Stimulated activated CD8-positive, alpha-beta memory T cell treated with anti-CD3 and anti-CD28 coated beads, Interleukin-7, amount 100 ng/mL, for 1 hour (primary cell): ENCODE measurements at places on chromosomes 11 and 22.

GRCh38 chr11:124870430-124870829 is 5.2 kb downstream of the ROBO3 start:
- DNase-seq = no peak

DNA sequence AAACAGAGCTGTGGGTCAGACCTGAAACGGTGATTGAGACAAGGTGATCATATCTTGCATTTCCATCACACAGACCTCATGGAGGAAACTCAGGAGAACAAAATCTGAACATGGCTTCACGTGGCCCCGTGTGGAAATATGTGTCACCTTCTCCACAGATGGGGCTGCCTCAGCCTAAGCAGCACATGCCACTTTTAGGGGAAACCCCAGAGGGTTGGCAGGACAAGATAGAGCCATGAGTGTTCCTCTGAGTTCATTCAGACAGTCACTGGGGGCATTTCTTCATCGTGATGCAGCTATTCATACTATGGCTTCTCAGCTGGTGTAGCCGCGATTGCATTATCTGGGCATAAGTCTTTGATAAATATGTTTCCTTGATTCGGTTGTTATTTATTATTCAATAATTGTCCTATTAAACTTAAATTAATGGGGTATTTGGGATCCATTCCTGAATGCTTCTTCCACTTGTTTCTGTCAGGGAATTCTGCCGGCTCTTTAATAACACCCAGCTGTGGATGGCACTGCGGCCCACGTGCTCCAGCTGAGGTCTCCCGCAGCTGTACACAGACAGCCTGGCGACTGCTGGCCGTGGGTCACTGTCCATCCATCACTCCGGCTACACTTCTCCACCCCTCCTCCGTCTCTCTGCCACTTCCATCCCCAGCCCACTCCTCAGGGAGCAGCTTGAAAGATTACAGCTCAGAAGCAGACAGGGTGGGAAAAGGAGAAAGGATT is 485.1 kb downstream of the OPCML start:
- DNase-seq = no peak

- DNase-seq = no peak
These were observed 21.3 kb upstream of the DRG1 start for GRCh38 chr22:31378123-31378522.

- no peak for DNase-seq
These were observed 197.6 kb upstream of the SYN3 start for GRCh38 chr22:33255791-33256190.

DNA sequence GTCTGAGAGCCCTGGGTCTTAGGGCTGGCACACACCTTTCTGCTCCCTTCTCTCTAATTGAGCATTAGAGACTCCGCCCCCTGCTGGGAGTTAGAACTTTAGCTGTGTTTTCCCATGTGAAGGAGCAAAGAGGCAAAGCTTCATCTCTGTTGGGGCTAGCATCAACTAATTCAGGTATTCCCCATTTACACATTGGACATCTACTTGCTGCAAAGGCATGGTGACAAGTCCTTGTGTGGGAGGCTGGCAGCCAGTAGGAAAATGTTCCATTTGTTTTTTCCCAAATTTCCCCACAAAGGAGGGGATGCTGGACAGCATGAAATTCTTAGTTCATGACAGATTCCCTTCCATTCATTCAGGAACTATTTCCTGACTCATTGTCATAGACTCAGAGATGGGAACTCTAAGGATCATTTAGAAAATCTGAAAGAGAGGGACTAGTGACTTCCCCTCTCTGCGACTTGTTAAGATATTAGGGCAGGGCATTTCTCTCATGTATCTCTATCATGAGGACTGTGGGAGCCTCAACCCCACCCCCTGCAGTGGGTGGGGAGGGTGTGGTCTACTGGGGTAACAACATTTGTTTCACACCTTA is 3.6 kb downstream of the CD44 start:
- no peak for DNase-seq

- no peak for DNase-seq
These were observed 20.6 kb upstream of the PRDM10 start for GRCh38 chr11:130023204-130023603.

- no peak for DNase-seq
These were observed 691.6 kb downstream of the ETS1 start for GRCh38 chr11:127895776-127896175.

DNA sequence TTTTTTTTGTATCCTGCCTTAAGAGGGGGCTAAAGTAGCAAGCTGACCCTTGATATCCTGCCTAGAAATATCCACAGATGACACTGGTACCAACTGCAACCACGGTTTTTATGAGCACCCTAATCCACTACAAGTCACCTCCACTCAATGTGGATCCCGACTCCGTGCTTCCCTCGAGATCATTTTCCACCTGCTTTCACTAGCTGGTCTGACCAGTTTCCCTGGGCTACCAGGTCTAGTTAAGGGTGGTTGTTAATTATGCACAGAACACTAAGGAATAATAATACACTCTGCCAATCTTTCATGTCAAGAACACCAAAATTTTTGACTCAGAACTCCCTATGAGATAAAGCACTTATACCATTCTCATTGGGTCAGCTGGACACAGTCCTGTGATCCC is 82.3 kb downstream of the ABTB2 start:
- DNase-seq = no peak

GRCh38 chr11:64870893-64871466 is 7.4 kb downstream of the EHD1 start:
- no peak for DNase-seq

DNA sequence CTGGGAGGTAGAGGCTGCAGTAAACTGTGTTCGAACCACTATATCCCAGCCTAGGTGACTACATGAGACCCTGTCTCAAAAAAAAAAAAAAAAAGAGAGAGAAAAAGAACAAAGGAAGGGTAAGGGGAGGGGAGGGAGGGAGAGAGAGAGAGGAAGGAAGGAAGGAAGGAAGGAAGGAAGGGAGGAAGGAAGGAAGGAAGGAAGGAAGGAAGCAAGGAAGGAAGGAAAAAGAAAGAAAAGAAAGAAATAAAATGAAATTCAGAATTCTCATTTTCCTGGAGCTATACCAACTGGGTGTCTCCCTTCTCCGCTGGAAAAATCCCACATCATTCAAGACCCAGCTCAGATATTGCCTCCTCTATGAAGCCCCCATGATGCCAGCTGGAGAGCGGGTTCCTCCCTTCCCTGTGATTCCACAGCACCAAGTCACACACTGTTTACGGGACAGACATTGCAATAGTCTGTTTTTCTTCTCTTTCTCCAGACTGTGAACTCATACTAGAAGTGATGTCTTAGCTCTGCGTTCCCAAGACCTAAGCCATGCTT is 3.0 kb upstream of the PPFIA1 start:
- no peak for DNase-seq

DNA sequence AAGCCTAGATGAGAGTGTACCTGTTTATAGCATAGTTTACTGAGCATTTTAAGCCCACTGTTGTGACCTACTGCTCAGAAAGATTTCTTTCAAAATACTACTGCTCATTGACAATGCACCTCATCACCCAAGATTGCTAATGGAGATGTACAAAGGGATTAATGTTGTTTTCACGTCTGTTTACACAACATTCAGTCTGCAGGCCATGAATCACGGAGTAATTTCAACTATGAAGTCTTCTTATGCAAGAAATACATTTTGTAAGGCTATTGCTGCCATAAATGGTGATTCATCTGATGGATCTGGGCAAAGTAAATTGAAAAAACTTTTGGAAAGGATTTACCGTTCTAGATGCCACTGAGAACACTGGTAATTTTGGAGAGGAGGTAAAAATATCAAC is 112.9 kb downstream of the KIF18A start:
- DNase-seq = no peak

GRCh38 chr22:46965555-46966494 is 203.4 kb downstream of the TBC1D22A start:
- no peak for DNase-seq

- peak; percentile 57 for DNase-seq
These were observed 65.0 kb upstream of the TMEM45B start for GRCh38 chr11:129750343-129751292.

- DNase-seq = no peak
These were observed 88.1 kb downstream of the XRRA1 start for GRCh38 chr11:74860743-74861142.

- DNase-seq = no peak
These were observed 13.6 kb downstream of the PLEKHB1 start for GRCh38 chr11:73659961-73660360.

DNA sequence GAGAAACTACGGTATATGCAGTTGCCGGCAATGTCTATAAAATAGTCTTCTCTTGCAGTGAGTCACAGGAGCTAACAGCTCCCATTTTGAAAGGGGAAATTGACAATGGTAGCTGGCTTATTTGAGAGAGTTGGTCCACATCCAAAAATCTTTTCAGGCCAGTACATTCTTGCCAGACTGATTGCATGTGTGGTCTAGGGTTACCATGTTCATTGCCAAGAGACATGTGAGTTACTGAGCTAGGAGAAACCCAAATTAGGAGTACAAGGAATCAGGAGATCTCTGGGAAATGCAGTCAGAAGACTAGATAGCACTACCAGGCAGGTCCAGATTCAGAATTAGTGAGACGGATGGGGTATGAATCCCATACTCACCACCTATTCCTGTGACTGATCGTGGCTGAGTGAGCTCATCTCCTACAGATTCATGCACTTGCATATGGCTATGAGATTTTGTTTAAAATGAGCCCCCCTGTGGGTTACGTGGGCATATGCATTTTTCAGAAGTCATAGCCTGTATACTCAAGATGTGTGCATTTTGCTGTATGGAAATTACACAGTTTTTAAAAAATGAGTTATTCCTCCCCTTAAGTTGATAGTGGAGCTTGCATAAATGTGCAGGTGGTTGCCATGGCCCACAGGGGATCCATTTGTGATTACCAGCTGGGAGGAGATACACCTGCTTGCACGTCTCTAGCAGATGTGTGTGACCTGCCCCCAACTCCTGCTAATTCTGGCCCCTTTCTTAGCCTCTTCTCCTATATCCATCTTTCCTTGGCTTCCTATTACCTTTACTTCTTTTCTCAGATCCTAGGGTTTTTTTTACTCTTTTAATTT is 102.7 kb downstream of the COMMD9 start:
- DNase-seq = no peak
